Fibroblast of upper back skin (primary cell): ENCODE measurements at places on chromosomes 2 and 18.

GRCh38 chr2:192246297-192246696 is 51.6 kb upstream of the TMEFF2 start:
- DNase-seq, result no peak

DNA sequence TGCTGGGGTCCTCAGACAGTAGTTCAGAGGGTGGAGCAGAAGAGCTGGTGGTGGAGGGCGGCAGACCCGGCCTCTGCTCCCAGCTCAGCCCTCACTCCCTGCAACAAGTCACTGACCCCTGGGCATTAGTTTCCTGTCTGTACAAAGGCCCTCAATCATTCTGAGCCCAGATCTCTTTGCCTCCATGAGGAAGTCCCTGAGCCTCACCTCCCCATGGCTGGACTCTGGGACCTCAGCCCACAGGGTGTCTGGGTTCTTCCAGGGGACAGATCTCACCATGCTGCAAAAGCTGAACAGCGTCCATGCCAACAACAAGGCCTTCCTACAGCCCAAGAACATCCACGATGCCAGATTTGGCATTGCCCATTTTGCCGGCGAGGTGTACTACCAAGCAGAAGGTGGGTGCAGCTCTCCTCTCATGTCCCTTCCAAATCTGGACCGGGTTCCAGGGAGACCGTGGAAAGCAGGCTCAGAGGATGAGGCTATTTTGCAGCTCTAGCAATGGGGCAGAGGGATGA is 49.1 kb downstream of the MYO7B start:
- DNase-seq, result no peak

- no peak for DNase-seq
These were observed 244.9 kb upstream of the MYT1L start for GRCh38 chr2:2575870-2576386.

DNA sequence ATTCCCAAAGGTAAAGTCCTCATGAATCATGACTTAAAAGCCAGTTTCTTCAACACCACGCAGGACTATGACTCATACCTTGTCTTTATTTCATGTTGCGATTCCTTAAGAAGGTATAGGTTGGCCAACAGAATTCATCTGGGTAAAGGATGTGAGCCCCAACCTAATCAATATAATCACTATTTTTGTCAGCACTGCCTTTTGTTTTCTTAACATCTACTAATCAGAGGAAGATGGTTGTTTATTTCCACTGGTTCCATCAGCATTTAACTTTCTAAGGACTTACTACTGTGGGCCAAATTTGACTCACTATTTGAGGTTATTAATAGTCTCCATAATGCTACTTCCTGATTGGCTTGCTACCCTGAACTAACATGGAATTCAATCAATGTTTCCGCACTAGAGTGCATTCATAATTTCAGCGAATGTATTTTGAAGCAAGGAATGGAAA is 78.6 kb downstream of the SCG2 start:
- peak; percentile 73 for DNase-seq

DNA sequence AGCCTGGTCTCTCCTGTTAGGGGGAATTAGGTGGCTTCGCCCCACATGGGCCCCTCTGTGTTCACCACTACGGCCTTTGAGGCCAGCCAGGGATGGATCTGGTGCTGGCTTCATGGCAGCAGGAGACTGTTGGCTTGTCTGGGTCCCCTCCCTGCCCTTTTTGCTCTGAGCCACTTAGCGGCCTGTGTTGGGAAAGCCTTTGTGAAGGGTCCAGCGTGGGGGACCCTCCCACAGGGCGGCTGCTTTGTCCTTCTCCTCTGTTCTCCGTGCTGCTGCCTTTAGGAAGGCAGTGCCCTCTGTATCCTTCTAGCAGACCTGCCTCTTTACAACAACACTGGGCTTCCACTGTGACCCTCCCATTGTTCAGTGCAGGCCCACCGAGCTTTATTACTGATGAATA is 118.4 kb downstream of the TSN start:
- DNase-seq, result no peak

- DNase-seq, result no peak
These were observed 135.0 kb downstream of the EPHA4 start for GRCh38 chr2:221437056-221437455.

GRCh38 chr2:15780912-15781574 is 159.3 kb upstream of the MYCN start:
- DNase-seq, result no peak

DNA sequence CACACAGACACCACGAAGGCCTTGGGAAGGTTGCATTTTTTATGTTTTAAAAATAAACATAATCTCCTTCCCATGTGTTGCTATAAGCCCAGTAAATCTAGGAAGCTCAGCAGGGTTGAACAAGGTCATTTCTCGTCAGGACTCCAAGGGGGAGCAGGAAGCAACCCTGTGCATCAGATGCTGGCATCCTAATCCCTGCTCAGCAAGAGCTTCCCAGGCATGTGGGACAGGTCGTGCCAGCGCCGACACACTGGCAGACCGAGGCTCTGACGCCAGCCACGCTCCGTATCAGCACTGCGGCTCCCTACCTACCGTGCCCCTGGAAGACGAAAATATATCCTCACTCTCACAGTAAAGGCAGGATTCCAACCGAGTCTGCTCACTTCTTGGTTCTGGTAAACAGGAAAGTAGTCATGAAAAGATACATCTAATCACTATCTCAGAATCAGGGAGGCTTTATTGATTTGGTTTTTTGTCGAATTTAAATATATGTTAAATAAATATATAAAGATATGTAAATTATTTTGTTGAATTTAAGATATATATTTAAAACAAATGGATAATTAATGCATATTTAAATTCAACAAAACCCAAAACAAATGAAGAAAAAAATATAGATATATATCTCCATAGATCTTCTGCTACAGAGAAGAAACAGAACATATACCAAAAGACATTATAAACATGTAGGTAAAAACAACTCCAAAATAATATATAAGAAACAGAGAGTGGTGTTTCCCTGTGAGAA is 61.4 kb downstream of the TXNL1 start:
- DNase-seq, result peak; percentile 9

GRCh38 chr18:22108674-22109073 is 60.7 kb upstream of the GATA6 start:
- no peak for DNase-seq

DNA sequence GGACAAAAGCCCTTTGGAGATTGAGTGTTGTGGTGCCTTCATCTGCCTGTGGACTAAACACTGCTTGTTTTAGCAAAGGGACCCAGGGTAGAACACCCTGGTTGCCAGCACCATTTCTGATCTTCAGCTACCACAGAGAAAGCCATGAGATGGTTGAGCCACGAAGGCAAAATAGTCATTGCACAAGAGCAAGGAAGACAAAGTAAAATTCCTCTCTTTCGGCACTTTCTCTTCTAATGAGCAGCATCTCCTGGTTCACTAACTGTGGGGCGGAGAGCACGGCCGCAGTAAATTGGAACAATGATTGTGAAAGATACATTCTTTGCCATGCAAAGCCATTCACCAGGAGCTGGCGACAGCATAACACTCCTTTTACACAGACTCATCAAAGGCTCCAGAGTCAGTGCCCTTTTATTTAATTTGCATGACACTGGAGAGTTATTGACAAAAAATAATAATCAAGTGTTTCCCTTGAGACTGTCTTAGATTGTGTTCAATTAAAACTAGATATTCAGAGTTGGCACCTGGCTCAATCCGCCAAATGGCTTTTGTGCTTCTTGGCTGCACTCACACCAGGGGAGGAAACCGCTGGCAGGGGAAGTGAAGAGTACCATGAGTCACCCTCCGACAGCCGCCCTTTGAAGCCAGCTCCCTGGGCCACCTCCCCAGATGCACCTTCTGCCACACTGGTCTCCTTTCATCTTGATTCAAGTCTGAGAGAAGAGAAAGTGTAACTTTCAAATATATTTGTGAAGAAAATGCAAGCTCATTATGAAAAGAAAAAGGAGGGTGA is 100.5 kb upstream of the MEIS1 start:
- peak; percentile 0 for DNase-seq

DNA sequence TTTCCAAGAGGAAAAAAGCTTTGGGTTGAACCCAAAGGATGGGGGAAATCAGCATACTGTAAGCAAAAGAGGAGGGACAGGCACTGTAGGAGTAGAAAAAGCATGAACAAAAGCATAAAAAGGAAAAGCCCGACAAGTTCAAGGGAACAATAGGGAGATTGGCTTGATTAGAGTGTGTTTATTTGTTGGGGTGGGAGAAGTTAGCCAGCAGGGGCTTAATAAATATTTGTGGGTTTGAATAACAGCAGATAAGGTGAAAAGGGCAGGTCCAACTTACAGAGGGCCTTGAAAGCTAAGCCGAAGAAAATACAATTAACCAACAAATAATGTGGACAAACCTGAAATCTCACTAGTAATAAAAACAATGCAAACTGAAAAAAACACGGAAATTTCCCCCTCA is 126.7 kb downstream of the THADA start:
- no peak for DNase-seq

- no peak for DNase-seq
These were observed 102.2 kb upstream of the MSH2 start for GRCh38 chr2:47300609-47301276.

DNA sequence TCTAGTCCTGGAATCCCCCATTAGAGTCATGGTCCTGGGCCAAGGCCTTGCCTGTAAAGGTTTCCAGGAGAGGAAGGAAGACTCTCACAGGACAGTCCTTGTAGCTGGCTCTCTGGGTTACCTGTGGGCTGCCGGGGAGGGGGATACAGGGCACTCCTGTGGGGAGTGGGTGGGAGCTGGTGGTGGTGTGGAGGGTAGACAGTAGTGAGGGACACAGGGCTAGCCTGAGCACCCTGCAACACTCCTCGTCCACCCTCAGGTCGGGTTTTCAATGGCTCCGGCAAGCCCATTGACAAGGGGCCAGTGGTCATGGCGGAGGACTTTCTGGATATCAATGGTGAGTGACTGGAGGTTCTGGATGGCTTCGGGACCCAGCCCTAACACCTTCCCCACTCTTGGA is 19.7 kb upstream of the ANKRD53 start:
- DNase-seq, result no peak

DNA sequence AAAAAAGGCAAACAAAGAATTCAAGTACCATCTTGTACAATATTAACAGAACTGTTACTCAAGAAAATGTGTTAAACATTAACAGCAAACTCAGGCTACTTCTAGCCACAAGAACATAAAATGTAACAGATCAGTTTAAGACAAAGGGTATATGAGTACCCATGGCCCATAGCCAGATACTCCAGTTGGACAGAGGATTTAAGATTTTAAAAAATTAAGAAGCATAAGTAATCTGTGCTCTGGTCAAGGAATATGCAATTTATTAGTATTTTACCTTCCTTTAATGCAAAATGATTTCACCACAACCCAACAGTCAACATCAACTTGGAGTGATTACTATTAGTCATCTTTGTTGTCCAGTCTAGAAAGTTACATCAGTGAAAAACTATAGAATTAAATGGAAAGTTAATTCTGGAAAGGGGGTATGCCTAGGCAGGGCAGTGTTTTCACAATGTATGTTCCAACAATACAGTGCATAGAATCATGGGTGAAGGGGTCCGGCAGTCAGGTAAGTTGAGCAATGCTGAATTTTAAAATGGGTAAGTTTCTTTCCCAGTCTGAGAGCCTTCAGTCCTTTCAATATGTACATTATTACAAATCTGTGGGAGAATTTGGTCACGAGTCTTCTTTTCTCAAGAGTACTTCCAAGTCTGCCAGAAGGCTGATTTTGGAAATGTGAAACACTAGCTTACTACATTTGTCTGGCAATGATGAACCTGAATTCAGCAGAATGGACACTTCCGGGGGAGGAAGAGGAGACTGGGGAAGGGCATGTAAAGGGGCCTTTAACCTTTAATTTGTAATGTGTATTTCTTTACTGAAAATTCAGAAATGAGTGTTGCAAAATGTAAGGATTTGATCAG is 34.5 kb downstream of the SFT2D3 start:
- no peak for DNase-seq

- no peak for DNase-seq
These were observed 1.2 kb downstream of the TMEM237 start for GRCh38 chr2:201642086-201642578.

DNA sequence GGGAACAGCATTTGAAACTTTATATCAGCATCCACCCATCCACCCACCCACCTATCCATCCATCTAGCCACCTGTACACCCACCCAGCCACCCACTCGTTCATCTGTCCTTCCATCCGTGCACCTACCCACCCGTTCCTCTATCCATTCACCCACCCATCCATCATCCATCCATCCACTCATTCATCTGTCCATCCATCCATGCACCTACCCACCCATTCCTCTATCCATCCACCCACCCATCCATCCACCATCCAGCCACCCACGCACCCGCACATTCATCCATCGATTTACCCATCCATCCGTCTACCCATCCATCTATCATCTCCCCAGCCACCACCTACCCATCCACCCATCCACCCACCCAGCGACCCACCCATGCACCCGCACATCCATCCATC is 24.8 kb downstream of the LDLRAD4 start:
- DNase-seq, result no peak

- no peak for DNase-seq
These were observed 118.4 kb downstream of the LNPK start for GRCh38 chr2:175883586-175884194.

DNA sequence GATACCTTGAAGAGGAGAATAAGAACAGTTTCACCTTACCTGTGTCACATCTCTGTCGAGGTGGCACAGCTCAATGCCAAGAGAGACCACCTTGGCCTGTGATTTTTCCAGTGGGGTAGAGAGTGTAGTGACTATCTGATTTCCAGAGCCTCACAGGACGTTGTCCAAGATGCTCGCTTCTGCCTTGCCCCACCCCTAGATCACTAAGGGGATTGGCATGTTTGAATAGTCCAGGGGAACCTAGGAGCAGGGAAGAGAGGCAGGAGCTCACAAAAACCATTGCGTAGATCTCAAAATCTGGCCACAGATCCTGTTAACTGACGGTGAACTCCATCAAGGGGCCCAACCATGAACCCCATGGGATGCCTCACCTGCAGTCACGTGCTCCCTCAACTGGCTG is 24.2 kb downstream of the TMEM178A start:
- no peak for DNase-seq

DNA sequence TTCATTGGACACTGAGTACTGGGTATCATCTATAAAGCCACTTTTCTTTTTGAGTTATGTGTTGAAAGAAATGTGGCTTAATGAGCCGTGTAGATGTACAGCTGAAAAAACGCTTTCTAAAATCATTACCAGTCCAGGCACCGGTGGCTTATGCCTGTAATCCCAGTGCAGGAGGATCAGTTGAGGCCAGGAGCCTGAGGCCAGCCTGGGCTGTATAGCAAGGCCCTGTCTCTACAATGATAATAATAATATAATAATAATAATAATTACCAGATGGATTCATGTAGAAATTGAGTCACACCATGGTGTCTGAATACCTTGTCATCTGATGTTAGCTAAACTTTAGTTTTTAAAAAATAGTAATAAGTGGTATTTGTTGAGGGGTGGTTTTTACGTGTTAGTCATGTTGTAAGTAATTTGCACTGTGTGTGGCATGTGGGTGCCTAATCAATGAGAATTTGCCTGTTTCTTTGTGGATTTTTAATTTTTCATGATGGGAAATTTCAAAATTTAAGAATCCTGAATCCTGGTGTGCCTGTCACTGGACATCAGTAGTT is 30.1 kb downstream of the NCK2 start:
- DNase-seq, result no peak

GRCh38 chr2:178521304-178522150 is 41.3 kb downstream of the PLEKHA3 start:
- no peak for DNase-seq

- DNase-seq, result peak; percentile 96
These were observed 36.5 kb downstream of the GALM start for GRCh38 chr2:38702413-38702812.
